Activated naive CD4-positive, alpha-beta T cell (primary cell): ENCODE measurements at places on chromosomes 11 and 22.

- no peak for DNase-seq
These were observed 845.4 kb downstream of the KCNA4 start for GRCh38 chr11:29171360-29171950.

DNA sequence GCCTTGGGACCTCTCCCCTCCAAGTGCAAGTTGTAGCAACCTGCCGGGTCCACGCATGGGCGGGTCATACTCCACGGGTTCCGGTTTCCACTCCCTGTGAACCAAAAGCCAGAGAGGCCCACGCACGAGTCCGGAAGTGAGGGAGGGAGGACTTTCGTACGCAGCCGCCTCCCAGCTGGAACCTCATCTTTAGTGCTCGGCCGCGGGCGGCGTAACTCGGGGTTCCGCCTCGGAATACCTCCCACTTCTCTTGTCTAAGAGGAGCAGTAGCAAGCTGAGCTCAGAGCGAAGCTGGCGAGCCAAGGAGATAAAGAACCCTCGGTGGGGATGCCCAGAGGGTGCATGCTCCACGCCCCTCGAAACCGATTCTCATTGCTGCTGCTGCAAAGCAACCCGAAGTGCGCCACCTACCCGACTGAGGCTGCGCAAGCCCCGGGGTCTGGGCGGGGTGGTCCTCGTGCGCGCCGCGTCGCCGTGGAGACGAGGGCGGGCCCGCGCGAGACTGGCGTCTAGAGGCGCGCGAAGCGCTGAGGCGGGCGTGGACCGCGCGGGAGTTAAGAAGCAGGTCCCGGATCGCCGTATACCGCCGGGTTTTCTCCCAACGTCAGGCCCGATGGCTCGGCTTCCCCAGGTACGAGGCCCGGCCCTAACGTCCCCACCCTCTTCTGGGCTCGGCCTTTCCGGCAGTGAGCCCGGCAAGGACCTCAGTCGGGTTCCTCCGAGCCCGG is at the start of gene SFI1:
Gene SFI1, plus strand, starts transcription at position 530 of the 728 bp plus-strand sequence. CDS start 11,749 bp downstream, outside the sequence.
- DNase-seq = peak; percentile 86

DNA sequence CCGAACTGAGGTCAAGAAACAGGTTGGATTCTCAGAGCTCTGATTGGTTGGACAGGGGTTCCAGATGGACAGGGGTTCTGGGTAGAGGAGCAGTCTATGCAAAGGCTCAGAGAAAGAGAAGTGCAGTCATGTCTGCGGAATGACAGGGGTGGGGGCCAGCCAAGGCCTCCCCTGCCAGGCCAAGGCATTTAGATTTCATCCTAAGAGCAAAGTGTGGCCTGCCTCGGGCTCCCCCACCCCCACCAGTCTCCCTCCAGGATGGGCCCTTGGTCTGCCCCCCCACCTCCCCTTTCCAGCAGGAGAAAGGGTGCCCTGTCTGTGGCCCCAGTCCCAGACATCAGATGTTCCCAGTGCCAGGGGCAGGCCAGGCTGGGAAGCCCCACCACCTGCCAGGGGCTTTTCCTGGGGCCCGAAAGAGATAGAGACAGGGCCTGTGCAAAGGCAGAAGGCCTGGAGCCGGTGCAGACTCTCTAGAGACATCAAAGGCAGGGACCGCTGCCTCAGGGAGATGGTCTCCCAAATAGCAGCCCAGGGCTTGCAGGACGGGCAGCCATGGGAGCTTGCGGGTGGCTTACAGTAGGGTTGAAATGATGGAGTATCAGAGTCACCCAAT is 9.4 kb downstream of the SUSD2 start:
- DNase-seq = no peak

DNA sequence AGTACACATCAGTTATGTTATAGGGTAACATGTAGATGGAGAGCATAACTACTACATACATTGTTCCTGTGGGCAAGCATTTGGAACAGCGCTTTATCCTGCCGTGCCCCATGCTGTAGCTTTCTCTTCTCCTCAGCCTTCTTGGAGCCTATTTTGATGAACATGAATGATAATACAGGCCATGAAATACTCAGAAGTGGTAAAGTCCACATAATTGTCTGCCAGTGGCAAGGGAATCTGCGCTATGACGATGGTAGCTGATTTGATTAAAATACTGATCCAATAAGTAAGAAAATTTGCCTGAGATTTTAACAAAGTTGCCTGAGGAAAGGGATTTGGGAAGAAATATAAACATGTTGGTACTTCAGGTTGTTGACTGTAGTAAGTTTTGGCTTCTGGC is 23.3 kb downstream of the ALKBH3 start:
- DNase-seq = no peak

- DNase-seq = no peak
These were observed 492.9 kb upstream of the KIRREL3 start for GRCh38 chr11:127493330-127494022.

- no peak for DNase-seq
These were observed 1.7 kb downstream of the YAP1 start for GRCh38 chr11:102111787-102112508.

- no peak for DNase-seq
These were observed 109.5 kb downstream of the CCDC81 start for GRCh38 chr11:86483940-86484794.
